ENCODE measurements at places on chromosomes 16 and 17. TPM values are rescaled to one million over a fixed set of nuclear protein-coding genes. Genes with fewer than 3 reads are reported as not detected.

Gene LGALS9B
- 0.47 TPM for total RNA-seq

Gene ZNF385C
- total RNA-seq: 0.23 TPM

GRCh38 chr17:45688820-45689219 lies 95.3 kb upstream of the CRHR1 start:
- no peak overlapping the region for H3K4me3 ChIP-seq
- H3K27me3 ChIP-seq: peaks cover 31% of the 10 kb centered on the region
- no peak overlapping the region for H3K27ac ChIP-seq
- DNase-seq: no peak
- no peaks in the 10 kb centered on the region for H3K36me3 ChIP-seq

GRCh38 chr17:881778-882177 lies 97.8 kb downstream of the NXN start:
- peaks cover 21% of the 10 kb centered on the region for H3K27me3 ChIP-seq
- no peak for DNase-seq
- peaks cover 9% of the 10 kb centered on the region for H3K4me1 ChIP-seq
- no peaks in the 10 kb centered on the region for H3K36me3 ChIP-seq

All from activated CD8-positive, alpha-beta T cell treated with anti-CD3 and anti-CD28 coated beads, Interleukin-2, amount 10 ng/mL, durations not matched to agents 7 days and 5 days (primary cell).